ENCODE measurements at places on chromosomes 2 and 18. TPM values are rescaled to one million over a fixed set of nuclear protein-coding genes. Genes with fewer than 3 reads are reported as not detected.

DNA sequence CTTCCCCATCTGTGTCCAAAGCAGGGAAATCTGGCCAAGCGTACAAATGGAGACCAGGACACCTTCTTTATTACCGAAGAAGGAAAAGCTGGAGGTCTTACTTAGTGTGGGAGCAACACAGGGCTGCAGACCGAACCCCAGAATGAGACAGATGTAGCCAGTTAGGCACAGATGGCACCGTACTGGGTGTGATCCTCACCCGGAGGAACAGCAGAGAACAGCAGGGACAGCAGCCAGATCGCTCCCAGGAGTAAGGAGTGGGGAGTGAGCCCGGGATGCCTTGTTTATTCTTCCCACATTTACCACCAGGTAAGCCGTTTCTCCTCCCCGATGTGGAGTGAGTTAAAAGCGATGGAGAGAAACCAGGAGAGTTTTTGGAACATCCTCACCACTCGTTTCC, 150.7 kb upstream of the SPRED2 start:
- H3K4me3 ChIP-seq: no peak overlapping the region
- no peaks in the 10 kb centered on the region for H3K27me3 ChIP-seq
- no peak overlapping the region for H3K27ac ChIP-seq
- DNase-seq: no peak
- no peaks in the 10 kb centered on the region for H3K36me3 ChIP-seq
- no peaks in the 10 kb centered on the region for H3K4me1 ChIP-seq

- H3K27ac ChIP-seq: no peak overlapping the region
- no peaks in the 10 kb centered on the region for H3K27me3 ChIP-seq
- H3K4me3 ChIP-seq: no peak overlapping the region
Measured at GRCh38 chr18:41410006-41410405, 545.0 kb upstream of the PIK3C3 start.

GRCh38 chr2:31434911-31435310, 20.4 kb upstream of the XDH start:
- no peak overlapping the region for H3K27ac ChIP-seq
- H3K36me3 ChIP-seq: no peaks in the 10 kb centered on the region
- no peak for DNase-seq
- no peaks in the 10 kb centered on the region for H3K27me3 ChIP-seq
- H3K4me3 ChIP-seq: no peak overlapping the region

- H3K27ac ChIP-seq: no peak overlapping the region
- DNase-seq: no peak
- no peak overlapping the region for H3K4me3 ChIP-seq
- no peaks in the 10 kb centered on the region for H3K27me3 ChIP-seq
- no peaks in the 10 kb centered on the region for H3K36me3 ChIP-seq
- H3K4me1 ChIP-seq: no peaks in the 10 kb centered on the region
Measured at GRCh38 chr2:238698451-238699306, 149.2 kb upstream of the TWIST2 start.

GRCh38 chr2:173938700-173939384, 26.3 kb downstream of the SP3 start:
- H3K36me3 ChIP-seq: no peaks in the 10 kb centered on the region
- no peak overlapping the region for H3K4me3 ChIP-seq
- peaks cover 74% of the 10 kb centered on the region for H3K4me1 ChIP-seq
- no peak overlapping the region for H3K27ac ChIP-seq

- no peaks in the 10 kb centered on the region for H3K36me3 ChIP-seq
- H3K4me1 ChIP-seq: no peaks in the 10 kb centered on the region
- H3K4me3 ChIP-seq: no peak overlapping the region
- no peak overlapping the region for H3K27ac ChIP-seq
- H3K27me3 ChIP-seq: no peaks in the 10 kb centered on the region
Measured at GRCh38 chr2:66733364-66733999, 298.6 kb downstream of the MEIS1 start.

Gene VWC2L
- not detected for total RNA-seq

Gene MRO
- total RNA-seq: not detected

DNA sequence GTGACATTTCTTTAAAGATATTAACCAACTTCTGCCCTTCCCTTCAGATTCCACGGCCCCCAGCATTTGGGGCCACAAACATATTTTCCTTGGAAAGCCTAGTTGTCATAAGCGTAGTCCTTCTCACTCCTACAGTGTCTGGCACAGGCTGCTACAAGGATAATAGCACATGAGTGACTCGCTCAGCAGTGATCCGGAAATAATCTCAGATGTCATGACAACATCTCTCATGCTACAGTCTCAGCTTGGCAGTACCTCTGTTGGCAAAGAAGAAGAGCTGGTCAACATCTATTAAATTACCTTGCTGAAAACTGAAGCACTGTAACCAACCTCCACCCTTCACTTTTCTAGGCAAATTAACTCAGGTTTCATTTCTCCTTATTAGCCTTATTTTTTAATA, 351.7 kb downstream of the RAD51AP2 start:
- peak; percentile 25 for DNase-seq
- H3K4me3 ChIP-seq: no peak overlapping the region
- no peak overlapping the region for H3K27ac ChIP-seq
- H3K4me1 ChIP-seq: no peaks in the 10 kb centered on the region
- no peaks in the 10 kb centered on the region for H3K27me3 ChIP-seq

DNA sequence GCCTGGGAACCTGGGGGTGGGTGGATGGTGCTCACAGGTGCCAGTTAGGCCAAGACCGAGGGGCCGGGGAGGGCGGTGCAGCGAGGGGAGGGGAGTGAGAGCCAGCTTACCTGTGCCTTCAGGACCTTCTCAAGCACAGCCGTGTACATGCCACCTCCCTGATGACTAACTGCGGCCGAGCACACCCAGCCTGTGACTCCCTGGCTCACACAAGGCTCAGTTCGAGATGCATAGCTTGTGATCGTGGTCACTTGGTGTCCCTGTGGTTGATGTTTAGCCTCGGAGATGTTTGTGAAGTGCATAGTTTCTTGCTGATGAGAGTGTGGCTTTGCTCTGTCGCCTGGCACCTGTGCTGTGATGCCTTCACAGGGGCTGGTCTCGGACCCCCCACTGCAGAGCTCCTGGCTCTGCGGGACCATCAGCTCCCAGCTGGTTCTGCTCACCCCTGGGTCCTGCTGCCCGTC, 84.5 kb upstream of the ODC1 start:
- H3K4me3 ChIP-seq: no peak overlapping the region
- DNase-seq: no peak
- no peaks in the 10 kb centered on the region for H3K4me1 ChIP-seq
- H3K27ac ChIP-seq: no peak overlapping the region
- no peaks in the 10 kb centered on the region for H3K36me3 ChIP-seq

DNA sequence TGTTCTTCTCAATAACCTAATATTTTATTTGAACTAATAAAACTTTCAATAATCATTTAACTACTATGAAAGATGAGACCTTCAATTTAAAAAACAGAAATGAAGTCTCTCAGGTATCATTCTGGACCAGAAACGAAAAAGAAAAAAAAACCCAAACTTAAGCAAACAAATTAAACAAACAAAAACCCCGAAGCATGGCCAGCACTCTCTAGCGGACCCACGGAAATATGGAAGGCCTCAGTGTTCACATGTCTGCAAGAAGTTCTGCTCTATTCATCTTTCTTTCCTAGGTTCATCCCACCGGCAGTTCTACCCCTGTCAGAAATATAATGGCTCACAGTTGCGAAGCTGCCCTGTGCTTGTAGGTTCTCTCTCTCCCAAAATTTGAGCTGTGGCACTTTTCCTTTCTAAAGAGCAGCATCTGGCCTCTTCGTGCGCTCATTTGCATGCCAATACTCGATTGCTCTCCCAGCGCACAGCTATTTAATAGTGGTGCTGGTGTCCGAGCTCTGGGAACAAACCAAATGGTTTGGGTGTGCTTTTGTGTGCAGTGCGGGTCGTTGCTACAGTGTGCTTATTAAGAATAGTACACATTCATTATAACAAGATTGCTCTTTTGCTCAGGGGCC, 129.0 kb upstream of the ZEB2 start:
- no peaks in the 10 kb centered on the region for H3K27me3 ChIP-seq
- H3K27ac ChIP-seq: no peak overlapping the region
- no peak for DNase-seq

Gene C1GALT1C1L
- not detected for total RNA-seq

GRCh38 chr2:108243566-108243965, 3.8 kb downstream of the SULT1C3 start:
- H3K36me3 ChIP-seq: no peaks in the 10 kb centered on the region
- H3K27me3 ChIP-seq: no peaks in the 10 kb centered on the region
- no peak overlapping the region for H3K27ac ChIP-seq
- no peaks in the 10 kb centered on the region for H3K4me1 ChIP-seq
- no peak overlapping the region for H3K4me3 ChIP-seq

DNA sequence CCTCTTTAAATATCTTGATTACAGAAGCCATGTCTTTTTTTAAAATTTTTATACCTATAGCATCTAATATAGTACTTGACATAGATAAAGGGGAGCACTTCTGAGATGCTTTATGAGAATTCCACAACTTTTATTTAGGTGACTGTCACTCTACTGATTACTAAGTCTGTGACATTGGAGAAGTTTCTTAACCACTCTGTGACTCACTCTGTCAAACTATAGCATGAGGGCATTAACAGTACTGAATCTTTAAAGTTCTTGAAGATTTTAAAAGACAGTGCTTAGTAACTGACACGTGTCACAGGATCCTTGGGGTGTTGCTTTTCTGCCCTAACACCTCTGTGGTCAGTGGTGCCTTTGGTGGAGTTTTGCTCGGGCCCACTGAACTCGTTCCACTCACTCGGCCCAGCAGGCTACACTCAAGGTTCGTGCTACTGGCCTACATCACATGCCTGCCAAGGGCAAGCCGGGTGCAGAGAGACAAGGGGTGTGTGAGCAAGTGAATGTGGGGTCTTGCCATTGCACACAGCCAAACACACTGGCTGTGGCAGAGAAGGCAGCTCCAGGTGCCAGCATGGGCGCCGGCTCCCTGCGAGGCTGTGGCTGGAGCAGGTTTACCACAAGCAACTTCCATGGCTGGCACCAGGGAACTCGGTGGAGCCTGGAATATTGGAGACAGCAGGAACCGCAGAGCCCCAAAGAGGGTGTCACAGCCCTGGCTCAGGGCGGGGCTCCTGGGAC, 734.0 kb upstream of the CDH7 start:
- H3K27me3 ChIP-seq: no peaks in the 10 kb centered on the region
- DNase-seq: no peak
- no peaks in the 10 kb centered on the region for H3K4me1 ChIP-seq

GRCh38 chr2:204197336-204198005, 260.9 kb downstream of the ICOS start:
- no peaks in the 10 kb centered on the region for H3K4me1 ChIP-seq
- H3K4me3 ChIP-seq: no peak overlapping the region
- DNase-seq: no peak
- H3K27me3 ChIP-seq: no peaks in the 10 kb centered on the region

All from B cell (primary cell).